A549 treated with GW870086 at 1 μM for 4 hours (cell line): ENCODE measurements at places on chromosomes 6 and 20. TPM values are rescaled to one million over a fixed set of nuclear protein-coding genes. Genes with fewer than 3 reads are reported as not detected.

HLA-DRB1 gene
- total RNA-seq: not detected in 5 replicates

EDN3 gene
- 1.1 to 1.8 TPM (median 1.5 TPM) in 5 replicates for total RNA-seq

RBM38 gene
- total RNA-seq: 26.7 to 37.7 TPM (median 35.4 TPM) in 5 replicates

SLC22A7 gene
- not detected in 5 replicates for total RNA-seq

SS18L1 gene
- 6.6 to 11.2 TPM (median 8.8 TPM) in 5 replicates for total RNA-seq
